Right lobe of liver (tissue), 6 donors: ENCODE measurements at places on chromosomes 11 and 22. TPM values are rescaled to one million over a fixed set of nuclear protein-coding genes. Genes with fewer than 3 reads are reported as not detected.

- DNase-seq = no peak
Observed at GRCh38 chr11:120827198-120827597, 196.7 kb upstream of the TBCEL start.

- DNase-seq = peak; percentile 23
Observed at GRCh38 chr11:63769714-63770455, 1.3 kb upstream of the ZFTA start.

DNA sequence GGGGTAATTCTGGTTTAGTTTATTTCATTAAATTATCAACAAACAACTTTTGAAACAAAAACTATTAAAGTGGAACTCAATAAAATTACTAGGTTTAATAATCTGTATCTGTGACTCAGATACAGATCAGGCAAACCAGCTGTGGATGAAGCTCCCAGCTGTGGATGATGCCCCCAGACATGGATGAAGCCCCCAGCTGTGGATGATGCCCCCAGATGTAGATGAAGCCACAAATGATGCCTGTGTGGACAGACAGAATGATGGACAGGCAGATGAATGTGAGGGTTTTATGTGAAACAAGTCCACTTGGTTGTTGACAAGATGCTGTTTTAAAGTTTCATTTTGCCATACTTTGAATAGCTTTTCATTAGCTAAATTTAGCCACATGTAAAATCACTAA lies 5.8 kb upstream of the ZNF74 start:
- no peak for DNase-seq

The CBLIF gene
- not detected for total RNA-seq

The CLMP gene
- total RNA-seq = 0.17 TPM

The SIK3 gene
- total RNA-seq = 35.4 TPM
